Activated CD4-positive, alpha-beta T cell treated with anti-CD3 and anti-CD28 coated beads, Interleukin-2, amount 50 U/mL, for 16 hours (primary cell): ENCODE measurements at places on chromosomes 1 and 21.

DNA sequence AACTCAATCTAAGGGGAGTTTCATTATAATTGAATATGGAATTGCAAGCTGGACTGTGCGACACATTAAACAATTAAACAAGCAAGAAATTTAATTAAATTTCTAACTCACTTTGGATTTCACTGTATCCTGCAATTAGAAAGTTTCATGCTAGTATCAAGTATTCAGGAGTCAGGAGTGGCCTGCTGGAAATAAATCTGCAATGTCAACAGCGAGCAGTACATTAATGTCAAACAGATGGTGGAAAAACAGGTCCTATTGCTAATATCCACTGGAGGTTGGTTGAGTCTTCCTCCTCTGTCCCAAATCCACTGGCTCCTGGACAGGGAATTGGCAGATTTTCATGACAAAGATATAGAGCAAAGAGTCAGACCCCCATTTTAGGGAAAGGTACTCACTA, 237.1 kb downstream of the VAV3 start:
- no peak for DNase-seq

GRCh38 chr1:116367256-116367945, 5.6 kb upstream of the ATP1A1 start:
- DNase-seq: no peak

DNA sequence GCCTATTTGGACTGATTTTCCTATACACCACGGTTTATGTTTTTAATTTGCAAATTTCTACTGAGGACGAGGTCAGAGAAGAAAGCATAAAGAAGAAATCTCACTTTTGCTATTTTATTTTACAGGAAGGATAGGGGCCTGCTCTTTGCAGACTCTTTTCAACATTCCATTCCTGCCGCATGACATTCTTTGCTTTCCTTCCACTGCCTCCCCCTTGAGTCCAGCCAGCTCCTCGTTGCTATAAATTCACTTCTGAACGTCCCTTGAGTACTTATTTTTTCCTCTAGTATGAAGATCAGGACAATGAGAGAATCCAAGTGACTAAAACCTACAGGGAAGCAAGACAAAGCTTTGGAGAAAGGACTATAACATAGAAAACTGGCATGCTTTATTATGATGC, 53.4 kb upstream of the PTGFR start:
- no peak for DNase-seq

GRCh38 chr1:228100822-228101613, 2.1 kb downstream of the C1orf35 start:
- DNase-seq: no peak

DNA sequence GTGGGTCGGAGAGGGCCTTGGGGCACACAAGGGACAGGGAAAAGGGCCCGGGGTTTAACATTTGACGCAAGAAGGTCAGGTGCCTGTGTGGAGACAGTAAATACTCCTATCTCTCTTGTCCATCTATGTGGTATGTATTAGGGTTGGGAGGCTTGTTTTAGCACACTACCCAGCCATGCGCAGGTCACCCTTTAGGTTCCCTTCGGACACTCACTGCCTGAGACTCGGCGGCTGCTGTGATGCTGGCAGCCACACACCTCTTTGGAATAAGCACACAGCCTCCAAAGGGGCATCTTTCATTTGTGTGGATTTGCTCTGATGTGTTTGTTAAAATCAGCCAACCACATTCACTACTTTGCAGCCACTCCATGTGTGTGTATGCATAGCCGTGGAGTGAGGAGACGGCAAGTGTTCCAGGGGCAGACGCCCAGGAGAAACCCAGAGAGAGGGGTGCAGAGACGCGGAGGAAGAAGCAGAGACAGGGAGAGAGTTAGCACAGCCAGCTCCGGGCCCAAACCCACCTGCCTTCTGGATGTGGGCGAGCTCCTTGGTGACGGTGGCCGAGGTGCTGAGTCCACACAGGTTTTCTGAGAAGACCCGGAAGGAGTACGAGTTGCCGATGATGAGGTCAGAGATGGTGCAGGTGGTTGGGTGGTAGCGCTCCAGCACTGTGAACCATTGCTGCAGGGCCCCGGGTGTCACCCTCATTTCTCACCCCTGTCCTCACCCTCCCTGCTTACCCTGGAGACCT, 5.7 kb downstream of the MYBPH start:
- DNase-seq: no peak

DNA sequence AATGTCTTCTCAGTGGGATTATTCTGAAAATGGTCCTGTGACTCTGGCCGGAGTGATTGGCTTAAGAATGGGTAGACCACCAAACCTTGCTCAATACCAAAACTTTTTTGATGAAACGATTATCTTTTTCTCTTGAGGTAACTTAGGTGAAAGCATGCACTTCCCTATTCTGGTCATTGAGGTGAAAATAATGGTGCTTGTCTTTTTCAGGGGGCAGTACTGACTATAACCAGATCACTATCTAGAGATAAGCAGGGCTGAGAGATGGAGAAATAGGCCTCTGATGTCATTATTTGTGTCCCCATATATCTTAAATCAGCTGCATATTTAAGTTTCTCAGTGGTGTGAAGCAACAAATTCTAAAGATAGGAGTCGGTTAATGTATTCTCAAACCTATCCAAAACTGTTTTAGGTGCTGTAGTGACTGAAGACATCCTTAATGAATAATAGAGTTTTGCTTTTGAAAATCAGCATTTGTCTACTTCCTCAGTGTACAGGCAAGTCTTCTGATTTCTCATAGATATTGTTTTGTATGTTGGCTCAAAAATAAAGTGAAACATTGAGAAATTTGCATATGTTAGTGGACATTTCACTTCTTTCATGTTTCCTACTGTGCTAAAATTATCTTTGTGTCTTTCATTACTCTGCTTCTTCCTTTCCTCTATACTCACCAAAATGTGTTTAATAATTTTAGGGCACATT, 735.3 kb upstream of the ADGRL4 start:
- DNase-seq: no peak

- no peak for DNase-seq
Measured at GRCh38 chr1:116036255-116036654, 59.9 kb downstream of the SLC22A15 start.

GRCh38 chr1:245898581-245898980, 608.5 kb downstream of the SMYD3 start:
- DNase-seq: no peak

DNA sequence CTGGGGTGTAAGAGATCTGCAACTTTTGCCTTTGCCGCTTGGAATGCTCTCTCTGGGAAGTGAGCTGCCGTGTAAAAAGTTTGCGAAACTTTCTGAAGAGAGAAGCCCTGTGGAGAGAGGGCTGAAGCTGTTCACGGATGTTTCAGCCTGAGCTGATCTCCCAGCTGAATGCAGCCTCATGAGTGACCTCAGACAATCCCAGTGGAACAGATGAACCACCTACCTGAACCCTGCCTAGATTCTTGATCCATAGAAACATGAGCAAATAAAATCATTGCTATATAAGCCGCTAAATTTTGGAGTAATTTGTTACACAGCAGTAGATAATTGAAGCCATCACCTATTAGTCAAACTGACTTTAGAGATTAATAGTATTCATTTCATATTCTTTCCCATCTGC, 4.4 kb upstream of the ALG6 start:
- no peak for DNase-seq

DNA sequence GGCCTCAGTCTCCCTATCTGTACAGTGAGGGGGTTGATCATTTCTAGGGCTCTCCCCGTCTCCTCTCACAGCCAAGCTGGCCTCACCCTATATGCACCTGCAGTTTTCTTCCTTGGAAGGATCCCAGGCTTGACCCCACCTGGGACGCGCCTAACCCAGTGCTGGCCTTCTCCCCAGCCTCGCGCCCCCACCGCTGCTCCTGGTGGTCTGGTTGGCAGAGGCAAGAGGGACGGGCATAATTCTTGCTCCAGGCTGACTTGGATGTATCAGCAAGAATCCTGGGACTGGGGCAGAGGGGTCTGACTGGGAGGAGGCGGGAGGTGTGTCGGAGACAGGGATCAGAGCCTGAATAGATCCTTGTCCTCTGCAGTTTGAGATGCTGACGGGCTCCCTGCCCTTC, 25.2 kb downstream of the RPS6KA1 start:
- DNase-seq: no peak

- DNase-seq: no peak
Measured at GRCh38 chr1:119000371-119001180, 12.4 kb upstream of the TBX15 start.

DNA sequence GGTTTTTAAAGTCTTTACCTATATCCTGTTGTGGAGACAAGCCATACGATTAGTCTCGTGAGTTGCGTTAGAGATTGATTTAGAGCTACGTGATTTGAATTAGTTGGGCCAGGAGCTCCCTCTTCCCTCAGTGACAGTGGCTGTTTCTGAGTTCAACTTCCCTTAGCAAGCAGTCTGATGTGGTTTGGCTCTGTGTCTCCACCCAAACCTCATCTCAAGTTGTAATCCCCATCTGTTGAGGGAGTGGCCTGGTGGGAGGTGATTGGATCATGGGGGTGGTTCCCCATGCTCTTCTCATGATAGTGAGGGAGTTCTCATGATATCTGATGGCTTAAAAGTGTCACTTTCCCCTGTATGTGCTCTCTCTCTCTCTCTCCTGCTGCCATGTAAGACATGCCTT, 192.9 kb upstream of the PTGFR start:
- DNase-seq: no peak

DNA sequence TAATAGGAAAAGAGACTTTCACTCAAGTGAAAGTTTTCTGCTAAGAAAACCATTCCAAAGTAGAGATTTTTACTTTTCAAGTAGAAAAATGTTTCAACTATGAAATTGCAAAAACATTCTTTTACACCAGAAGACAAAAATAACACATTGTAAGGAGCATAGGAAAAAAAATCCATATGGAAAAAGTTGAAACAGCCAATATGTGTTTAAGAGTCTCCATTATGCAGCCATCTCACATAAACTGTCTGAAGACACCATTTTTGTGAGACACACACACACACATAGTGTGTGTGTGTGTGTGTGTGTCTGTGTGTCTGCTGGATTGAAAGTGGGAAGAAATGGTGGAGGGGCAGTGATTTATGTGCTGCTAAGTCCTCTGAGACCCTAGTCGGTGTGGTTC, 162.1 kb downstream of the HHAT start:
- no peak for DNase-seq

DNA sequence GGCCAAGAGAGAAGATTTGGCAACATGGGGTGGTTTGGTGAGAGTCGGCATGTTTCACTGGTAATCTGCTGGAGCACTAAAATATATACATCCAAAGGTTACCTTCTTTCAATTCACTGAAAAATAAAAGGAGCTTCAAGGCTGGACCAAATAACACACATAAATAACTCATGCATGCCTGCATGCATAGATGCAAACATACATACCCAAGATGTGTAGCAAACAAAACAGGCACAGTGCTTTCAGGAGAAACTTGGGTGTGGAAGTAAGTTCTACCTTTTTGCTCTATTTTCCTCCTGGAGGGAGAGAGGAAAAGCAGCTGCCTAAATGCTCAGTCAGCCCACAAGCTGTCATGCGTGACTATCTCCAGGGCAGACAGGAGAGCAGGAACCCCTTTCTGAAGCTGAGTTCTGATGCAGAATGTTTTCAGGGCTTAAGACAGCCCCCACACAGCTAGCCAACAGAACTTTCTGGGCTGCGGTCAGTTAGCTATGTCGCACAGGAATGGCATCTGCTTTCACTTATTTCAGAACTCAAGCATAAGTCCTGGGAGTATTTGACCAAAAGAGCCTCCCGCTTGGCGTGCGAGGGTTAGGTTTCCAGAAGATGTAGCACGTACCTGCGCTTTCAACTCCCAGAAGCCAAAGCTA, 166.2 kb downstream of the TOMM20 start:
- peak; percentile 62 for DNase-seq

- no peak for DNase-seq
Measured at GRCh38 chr1:155871390-155871789, 12.0 kb downstream of the SYT11 start.

DNA sequence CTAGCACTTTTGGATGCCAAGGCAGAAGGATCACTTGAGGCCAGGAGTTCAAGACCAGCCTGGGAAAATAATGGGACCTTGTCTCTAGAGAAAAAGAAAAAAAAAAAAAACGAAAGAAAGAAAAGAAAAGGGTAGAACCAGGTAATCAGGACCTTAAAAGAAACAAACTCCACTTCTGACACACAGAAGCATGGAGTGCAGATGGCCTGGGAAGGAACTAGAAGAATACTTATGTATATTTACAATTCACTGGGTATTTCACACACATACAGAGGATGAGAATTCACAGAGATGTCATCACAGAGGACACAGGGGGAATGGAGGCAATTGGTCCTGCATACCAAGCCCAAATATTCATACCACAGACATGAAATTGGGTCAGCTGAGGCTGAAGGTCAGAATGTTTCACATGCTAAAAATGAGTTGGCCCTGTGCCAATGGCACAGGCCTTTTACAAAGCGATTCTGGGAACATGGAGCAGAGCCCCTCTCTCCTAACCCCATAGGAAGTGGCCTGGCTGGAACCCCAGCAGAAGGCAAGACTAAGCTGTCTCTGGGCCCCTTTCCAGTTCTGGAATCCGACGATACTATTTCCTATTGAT, 4.4 kb downstream of the B4GALT3 start:
- no peak for DNase-seq

- DNase-seq: no peak
Measured at GRCh38 chr1:87549738-87550137, 221.1 kb downstream of the LMO4 start.

GRCh38 chr1:51750218-51750617, 128.3 kb downstream of the NRDC start:
- no peak for DNase-seq

DNA sequence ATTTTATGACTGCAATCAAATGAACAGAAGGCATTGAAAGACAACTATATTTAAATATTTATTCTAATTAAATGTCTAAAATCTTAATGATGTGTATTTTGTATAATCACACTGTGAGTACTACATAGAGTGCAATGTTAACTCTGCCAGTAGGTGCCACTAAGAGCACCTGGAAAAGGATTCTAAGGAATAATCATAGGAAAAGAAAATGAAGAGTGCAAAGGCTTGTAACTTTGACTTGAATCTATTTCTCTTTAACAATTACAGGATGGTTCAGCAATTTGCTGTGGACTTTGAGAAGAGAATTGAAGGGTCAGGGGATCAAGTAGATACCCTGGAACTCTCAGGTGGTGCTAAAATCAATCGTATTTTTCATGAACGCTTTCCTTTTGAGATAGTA, 200.4 kb downstream of the DNM3 start:
- no peak for DNase-seq

GRCh38 chr1:47233186-47233585, 1.2 kb upstream of the TAL1 start:
- no peak for DNase-seq

DNA sequence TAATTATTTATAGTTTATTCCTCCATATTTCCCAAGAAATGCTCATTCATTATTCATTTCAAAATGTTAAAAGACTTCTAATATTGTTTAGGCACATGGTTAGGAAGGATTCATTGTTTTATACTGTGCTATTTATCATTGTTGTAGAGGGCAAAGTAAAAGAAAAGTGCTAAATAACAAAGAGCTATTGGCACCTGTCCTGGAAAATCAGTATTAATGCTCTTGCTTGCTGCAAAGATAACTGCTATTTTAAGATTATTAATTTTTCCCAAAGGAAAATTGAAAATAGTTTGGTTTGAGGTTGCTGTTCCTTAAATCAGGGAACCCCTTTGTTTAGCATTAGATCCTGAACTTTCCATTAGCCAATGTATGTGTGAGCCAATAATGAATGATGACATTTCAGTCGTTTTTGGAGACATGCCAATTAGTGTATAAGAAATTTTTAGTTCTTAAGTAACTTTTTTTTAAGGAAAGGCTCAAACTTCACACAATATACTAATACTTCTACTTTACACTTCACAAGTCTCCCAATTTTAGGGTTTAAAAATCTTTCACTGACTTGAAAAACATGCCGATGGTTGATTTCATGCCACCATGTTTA, 39.9 kb downstream of the EPB41 start:
- no peak for DNase-seq
